ENCODE measurements at places on chromosomes 1 and 21.

GRCh38 chr1:211099393-211099792, 34.6 kb downstream of the KCNH1 start:
- DNase-seq = no peak

DNA sequence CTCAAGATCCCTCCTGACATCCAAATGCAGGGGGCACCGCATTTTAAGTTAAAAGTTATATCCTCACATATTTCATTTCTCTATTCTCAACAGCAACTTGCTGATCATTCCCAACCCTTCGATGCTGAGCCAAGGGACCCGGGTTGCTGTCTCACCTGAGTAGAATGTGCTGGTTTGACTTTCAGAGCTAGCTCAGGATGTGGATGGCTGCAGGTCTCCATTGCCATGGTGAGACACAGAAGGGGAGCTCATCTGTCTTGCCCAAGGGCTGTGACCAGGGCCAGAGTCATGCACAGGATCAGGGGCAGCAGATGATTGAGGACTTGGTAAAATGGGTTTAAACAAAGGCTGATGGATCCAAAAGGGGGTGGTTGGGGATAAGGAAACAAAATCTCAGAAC, 112.1 kb downstream of the HMGB4 start:
- DNase-seq = no peak

DNA sequence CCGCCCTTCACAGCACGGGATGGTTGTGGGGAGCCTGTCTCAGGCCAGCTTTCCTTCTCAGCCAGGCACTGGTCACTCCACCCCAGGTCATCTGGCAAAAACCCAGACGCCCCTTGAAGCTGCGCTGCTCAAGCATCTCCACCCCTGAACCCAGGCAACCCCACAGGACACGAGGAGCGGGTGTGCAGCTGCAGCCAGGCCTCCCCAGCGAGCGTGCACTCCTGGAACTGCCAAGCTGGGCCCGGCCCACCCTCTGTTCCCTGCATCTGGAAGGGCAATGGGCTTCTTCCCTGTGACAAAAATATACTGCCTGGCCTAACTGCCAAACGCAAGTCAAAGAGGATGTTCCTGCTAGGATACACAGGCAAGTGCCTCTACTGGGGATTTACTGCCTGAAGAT, 39.7 kb downstream of the SLC66A1 start:
- no peak for DNase-seq

DNA sequence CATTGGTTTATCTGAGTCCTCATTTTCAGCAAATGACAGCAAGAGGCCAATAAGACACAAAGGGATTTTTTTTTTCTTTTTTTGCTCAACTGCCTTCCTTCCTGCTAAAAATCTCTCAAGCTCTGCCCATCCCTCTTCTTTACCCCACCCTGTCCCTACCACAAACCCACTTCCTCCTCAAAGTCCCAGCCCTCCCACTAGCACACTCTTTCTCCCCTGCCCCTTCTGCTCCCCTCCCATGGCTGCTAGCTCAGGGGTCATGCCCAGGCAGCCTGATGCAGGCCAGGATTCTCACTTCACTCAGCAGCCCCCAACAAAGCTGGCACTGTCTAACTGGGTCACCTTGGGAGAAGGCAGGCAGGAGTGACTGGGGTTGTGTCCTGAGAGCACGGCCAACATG, 28.8 kb upstream of the PPP2R5A start:
- no peak for DNase-seq

GRCh38 chr1:151147132-151147503, 687 bp upstream of the SEMA6C start:
- DNase-seq = no peak

DNA sequence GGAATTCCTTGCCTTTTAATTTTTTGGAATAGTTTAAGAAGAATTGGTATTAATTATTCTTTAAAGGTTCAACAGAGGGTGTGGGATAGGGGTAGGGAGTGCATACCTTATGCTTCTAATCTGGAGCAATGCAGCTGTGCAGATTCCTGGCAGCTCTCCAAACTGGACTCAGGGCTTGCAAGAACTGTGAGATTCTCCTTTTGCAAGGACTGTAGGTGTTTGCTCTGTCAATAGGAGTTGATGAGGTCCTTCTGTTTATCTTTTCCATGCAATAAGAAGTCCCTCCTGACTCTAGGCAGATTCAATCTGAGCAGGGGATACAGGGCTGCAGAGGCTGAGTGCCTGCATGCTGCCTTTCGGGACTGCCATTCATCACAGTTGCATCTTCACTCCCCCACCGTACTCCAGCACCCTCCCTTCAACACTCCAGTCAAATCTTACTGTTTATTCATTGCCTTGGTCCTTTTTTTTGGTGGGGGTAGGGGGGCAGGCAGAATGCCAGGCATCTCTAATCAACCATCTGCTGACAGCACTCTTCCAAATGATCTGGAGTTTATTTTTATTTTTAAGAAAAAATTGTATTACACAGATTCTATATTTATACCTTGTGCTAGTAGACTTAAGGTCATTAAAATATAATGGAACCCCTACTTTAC, 122.3 kb downstream of the DISC1 start:
- no peak for DNase-seq

GRCh38 chr1:198444792-198445191, 95.7 kb downstream of the ATP6V1G3 start:
- DNase-seq = no peak

- DNase-seq = no peak
Measured at GRCh38 chr1:26391450-26391849, 18.9 kb upstream of the ZNF683 start.

DNA sequence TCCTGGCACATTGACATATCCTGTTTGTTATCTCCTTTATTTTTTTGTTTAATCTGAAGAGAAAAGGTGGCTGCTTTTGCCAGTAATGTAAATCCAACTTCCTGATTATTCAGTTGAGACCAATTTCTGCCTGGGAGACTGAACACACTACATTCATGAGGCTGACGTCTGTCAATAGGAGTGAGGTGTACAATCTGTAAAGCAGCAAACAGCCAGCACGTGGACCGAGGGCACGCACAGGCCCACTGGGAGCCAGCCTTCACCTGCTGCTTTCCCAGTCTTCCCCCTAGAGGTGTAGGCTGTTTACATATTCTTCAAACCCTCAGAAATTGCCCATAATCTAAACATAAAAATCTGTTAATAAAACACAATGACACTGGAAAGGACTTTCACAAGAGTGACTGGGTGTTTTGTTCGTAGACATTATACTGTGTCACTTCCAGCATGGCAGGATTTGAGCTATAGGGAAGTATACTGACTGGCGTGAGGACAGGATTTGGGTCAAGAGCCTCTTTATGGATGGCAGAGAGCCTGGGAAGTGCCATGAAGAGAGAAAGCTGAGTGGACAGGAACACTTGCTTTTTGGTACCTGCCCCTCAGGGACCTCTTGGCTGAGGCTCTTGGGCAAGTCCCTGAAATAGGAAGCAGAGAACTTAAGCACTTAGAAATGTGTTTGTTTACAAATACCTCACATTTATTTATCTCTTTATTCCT, 552.9 kb upstream of the CAMK1G start:
- DNase-seq = no peak

GRCh38 chr1:109762821-109763645, 690 bp downstream of the EPS8L3 start:
- DNase-seq = no peak

DNA sequence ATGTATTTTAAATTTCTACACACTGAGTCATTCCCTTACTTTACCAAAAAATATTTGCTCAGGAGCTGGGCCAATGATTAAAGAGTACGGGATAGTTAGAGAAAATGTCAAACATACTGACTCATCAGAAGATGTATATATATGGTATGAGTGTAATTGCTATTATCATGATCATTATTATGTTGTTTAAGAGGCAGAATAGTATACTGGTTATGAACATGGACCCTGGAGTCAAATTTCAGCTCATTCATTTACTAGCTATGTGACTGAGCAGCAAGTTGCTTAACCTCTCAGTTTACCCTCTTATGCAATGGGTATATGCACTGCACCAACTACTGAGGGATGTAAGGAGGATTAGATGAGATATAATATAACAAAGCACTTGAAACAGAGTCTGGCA, 41.2 kb upstream of the USH2A start:
- DNase-seq = no peak

- DNase-seq = no peak
Measured at GRCh38 chr1:95640746-95641145, 406.7 kb downstream of the RWDD3 start.

GRCh38 chr1:117371441-117372151, 4.3 kb downstream of the MAN1A2 start:
- no peak for DNase-seq

GRCh38 chr1:22044690-22045420, 7.7 kb upstream of the CDC42 start:
- DNase-seq = no peak

GRCh38 chr1:150150133-150151021, 661 bp downstream of the PLEKHO1 start:
- no peak for DNase-seq

DNA sequence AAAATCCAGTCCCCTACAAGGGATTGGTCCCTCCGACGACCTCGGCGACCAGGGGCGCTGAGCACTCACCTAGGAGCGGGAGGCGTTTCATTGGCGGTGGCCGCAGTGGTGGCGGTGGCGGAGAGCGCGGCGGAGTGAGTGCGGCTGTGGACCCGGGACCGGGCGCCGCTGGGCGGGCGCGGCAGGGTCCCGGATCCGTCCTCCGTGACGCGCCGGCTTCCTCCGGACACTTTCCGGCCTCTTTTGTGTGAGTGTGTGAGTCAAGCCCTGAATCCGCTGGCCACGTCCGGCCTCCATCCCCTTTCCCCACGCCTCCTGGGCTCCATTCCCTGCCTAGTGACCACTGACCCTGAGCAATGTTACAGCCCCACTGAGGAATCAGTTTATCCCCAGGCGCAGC, at the start of gene ADGRL4:
ADGRL4 (minus strand) TSS at position 167 of the 400 bp plus-strand sequence; CDS start at position 91, 76 bp downstream.
- DNase-seq = peak; percentile 7

DNA sequence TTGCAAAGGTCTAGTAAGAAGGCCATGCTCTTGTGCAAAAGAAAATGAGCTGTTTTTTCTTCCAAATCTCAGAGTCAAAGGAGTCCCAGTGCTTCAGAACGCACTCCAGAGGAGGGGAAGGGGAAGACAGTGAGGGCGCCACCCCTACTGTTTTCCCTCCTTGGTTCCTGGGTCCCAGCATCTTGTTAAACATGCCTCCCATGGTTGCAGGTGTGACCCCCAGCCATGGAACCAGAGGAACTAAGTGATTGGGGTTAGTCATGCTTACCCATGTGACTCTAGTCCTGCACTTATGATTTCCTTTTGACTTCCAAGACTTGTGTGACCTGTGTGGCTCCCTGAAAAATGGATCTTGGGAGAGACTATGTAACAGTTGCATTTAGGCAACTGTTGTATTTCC, 6.1 kb upstream of the AKR7A3 start:
- no peak for DNase-seq

- DNase-seq = no peak
Measured at GRCh38 chr1:11132563-11133293, 33.1 kb upstream of the EXOSC10 start.

- DNase-seq = no peak
Measured at GRCh38 chr21:32777269-32777668, 5.7 kb upstream of the PAXBP1 start.

- DNase-seq = no peak
Measured at GRCh38 chr1:200836213-200836612, 36.6 kb upstream of the GPR25 start.

DNA sequence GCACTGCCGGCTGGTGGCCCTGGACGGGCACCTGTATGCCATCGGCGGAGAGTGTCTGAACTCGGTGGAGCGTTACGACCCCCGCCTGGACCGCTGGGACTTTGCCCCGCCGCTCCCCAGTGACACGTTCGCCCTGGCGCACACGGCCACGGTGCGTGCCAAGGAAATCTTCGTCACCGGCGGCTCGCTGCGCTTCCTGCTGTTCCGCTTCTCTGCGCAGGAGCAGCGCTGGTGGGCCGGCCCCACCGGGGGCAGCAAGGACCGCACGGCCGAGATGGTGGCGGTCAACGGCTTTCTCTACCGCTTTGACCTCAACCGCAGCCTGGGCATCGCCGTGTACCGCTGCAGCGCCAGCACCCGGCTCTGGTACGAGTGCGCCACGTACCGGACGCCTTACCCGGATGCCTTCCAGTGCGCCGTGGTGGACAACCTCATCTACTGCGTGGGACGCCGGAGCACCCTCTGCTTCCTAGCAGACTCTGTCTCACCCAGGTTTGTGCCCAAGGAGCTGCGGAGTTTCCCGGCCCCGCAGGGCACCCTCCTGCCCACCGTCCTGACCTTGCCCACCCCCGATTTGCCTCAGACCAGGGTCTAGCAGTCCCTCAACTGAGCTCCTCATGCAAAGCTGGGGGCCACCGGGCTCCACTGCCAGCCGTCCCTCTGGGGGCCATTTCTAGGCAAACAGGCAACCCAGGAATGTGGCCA, 2.1 kb downstream of the KLHDC7A start:
- no peak for DNase-seq

- DNase-seq = no peak
Measured at GRCh38 chr1:11157394-11157793, 31.8 kb upstream of the ANGPTL7 start.

DNA sequence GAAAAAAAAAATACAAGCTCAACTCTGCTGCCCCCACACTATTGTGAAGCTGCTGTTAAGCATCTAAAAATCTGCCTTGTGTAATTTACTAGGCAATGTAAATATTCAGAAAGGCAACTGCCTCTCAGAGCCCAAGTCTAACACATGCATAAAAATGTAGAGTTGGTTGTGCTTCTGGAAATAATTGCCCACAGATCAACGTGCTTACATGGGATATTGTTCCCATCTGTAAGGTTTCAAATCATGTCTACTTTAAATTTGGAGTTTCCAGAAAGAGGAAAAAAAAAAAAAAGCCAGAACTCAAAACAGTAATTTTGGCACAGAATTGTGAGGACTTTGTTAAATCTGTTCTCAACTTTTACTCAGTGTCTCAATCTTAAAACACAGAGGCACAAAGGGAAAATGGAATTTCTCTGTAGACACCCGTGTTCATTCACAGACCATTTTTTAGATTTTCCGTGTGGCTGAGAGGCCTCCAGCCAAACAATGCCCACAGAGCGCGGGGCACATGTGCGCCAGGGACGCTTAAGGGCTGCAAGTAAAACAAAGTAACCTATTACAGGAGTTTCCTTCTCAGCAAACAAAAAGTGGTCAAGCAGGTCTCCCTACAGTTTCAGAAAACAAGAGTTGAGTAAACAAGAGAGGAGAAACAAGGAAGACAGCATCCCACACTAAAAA, 115.5 kb downstream of the RERE start:
- DNase-seq = peak; percentile 69

DNA sequence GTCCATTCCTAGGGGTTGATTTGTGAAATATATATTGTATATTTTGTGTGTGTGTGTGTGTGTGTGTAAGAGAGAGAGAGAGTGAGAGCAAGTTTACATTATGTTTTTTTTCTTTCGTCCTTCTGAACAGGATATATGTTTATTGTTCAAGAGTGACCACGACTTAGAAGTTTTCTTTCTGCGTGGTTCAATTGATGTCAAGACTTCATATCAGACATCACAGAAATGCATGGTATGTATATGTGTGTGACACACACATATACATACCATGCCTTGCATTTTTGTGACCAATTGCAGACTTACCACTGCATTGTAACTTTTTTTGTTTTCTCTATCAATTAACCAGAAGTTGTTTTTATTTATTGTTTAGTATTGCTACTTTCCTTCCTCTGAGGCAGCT, 2.5 kb downstream of the RASAL2 start:
- DNase-seq = no peak

GRCh38 chr1:231099996-231100767, 60.1 kb upstream of the FAM89A start:
- no peak for DNase-seq

GRCh38 chr1:92872719-92873118, 40.9 kb downstream of the RPL5 start:
- no peak for DNase-seq
